Ammon's horn (tissue), 1 donor: ENCODE measurements at places on chromosomes 16 and 17.

- no peak for DNase-seq
These were observed 111.4 kb downstream of the SNX29 start for GRCh38 chr16:12087901-12088421.

GRCh38 chr17:68328676-68329075, 37.4 kb downstream of the ARSG start:
- no peak for DNase-seq

DNA sequence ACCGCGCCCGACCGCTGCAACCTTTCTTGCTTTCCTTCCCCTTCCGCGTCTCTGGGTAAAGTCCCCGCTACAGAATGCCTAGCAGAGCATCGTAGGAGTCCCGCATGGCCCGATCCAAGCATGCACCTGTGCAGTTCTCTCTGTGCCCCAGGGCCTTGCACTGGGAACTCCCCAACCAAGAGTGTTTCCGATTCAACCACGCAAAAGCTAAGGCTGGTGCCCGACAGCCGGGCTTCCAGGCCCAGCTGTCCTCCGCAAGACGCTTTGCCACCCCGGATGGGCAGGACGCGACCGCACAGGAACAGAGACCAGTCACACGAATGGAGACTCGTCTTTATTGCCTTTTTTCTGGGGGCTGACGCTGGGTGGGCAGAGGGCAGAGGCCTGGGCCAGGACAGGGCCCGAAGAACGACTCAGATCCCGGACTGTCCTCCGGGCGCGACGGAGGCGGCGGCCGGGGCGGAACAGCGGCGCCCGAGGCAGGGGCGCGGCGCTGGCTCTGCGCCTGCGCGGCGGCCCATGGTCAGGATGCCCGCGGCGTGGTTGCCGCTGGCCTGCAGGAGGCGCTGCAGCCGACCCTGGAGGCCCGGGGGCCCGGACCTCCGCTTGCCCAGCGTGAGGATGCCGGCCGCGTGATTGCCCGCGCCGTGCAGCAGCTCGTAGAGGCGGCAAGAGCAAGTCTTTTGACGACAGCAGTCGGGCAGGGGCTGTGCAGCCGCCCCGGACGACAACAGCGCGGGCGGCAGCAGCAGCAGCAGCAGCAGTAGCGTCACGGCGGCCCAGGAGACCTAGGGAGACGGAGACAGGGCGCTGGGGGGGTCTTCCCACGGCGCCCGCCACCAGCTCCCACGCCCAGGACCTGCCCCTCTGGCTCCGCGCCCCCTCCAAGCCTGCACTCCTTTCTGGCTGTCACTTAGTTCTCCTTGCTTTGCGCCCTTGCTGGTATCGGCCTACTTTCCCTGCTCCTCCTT, 1.2 kb downstream of the HCRT start:
- peak; percentile 74 for DNase-seq

DNA sequence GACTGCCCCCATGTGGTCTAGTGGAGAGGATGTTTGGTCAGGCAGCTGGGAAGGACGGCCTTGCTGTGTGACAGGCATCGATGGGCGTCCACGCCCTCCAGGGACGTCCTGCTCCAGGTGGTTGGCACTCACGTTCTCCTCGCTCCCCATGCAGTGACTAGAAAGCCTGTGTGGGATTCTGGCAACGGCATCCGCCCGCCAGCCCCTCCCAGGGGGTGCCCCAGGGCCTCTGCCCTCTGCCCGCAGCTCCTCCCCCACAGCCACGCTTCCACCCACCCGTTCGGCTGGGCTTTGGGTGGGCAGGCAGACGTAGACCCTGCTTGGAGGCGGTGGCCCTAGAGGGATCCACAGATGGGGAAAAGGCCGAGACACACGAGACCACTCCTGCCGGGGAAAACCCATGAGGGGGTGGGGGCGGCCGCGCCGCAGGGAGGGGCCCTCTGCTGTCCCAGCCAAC, 4.7 kb upstream of the IL17C start:
- DNase-seq: peak; percentile 47

GRCh38 chr17:6020376-6021010, 49.7 kb upstream of the WSCD1 start:
- no peak for DNase-seq

GRCh38 chr17:3536716-3537115, 20.9 kb downstream of the TRPV3 start:
- DNase-seq: no peak

DNA sequence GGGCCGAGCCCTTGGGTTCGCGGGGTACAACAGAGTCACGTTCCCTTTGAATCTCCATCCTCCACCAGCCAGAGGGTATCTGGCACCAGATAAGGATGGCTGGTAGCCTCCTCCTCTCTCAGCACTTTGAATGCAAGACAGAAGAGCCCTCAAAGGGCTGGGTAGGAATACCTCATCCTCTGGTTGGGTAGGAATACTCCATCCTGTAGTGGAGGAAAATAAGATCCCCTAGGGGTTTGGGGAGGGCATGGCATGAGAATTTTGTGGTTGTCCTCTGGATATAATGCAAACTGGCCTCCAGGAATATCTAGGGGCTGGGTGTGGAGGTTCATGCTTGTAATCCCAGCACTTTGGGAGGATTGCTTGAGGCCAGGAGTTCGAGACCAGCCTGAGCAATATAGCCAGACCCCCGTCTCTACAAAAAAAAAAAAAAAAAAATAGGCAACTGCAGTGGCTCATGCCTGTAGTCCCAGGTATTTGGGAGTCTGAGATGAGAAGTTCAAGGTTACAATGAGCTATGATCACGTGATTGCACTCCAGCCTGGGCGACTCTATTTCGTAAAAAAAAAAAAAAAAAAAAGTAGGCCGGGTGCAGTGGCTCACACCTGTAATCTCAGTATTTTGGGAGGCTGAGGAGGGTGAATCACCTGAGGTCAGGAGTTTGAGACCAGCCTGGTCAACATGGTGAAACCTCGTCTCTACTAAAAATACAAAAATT, 2.7 kb downstream of the IGFBP4 start:
- DNase-seq: no peak

DNA sequence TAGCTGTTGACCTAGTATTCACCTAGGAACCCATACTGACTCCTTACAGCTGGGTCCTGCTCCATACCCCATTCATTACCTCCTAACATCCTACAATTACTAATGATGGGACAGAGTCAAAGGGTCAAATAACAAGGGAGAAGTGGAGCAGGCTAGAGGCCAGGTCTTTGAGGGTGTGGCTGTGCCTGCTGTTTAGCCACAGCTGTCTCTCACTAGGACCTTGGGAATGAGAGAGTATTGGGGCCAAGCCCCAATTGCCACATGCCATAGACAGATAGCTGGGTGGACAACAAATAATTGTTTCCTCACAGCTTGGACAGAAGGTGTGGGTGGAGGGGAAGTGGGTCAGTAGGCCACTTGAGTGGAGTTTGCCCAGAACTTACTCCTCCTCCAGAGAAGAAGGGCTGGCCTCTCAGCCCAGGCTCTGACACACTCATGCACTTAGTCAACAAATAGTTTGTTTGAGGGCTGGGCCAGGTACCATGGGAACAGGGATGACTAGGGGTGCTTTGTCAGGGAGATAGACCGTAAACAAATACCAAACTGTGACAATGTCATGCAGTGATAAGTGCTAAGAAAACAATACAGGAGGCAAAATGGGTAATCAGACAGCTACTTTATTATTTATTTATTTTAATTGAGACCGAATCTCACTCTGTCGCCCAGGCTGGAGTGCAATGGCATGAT, 10.2 kb upstream of the CENPT start:
- DNase-seq: no peak

DNA sequence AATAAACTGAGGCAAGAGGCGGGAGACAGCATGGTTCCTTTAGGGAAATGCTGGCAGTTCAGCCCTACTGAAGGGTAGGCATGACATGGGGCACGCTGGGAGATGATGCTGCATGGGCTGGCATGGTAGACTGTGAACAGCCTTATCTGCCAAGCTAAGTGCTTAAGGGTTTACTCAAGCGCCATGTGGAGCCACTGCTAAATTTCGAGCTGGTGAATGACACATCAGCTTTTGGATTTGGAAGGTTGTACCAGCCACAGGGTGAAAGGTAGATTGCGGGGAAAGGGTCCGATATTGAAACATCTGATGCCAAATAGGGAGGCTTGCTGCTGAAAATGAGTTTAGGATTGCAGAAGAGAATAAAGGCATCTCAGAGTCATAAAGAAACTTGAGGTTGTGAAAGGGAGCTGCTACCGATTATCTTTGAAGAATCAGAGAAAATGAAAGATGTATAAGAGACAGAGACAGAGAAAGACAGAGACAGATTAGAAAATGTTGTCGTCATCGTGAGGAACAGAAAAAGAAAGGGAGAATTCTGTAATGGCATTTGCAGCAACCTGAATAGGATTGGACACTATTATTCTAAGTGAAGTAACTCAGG, 16.3 kb downstream of the PIK3R5 start:
- DNase-seq: no peak

GRCh38 chr16:71732587-71732986, 8.1 kb upstream of the PHLPP2 start:
- DNase-seq: no peak

DNA sequence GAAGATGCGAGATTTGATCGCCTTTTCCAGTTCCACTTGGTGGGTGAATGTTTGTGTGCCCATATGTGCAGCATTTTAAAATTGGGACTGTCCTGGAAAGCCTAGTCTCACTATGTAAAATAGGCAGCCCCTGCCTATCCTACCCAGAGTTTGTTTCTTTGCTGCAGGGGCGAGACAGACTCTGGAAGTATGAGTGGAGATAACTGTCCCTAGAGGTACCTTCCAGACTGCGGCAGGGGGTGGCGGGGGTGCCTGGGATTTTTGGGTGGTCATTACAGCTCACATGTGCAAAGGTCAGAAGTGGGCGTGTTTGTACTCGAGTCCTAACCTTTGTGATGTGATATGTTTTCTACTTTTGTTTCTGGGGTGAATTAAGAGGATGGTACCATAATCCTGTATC, 36.6 kb downstream of the MPRIP start:
- DNase-seq: no peak

- no peak for DNase-seq
These were observed 1483.7 kb upstream of the GOT2 start for GRCh38 chr16:60217787-60218186.

GRCh38 chr16:60073376-60073775, 1339.3 kb upstream of the GOT2 start:
- no peak for DNase-seq
